ENCODE measurements at places on chromosomes 7 and 10.

DNA sequence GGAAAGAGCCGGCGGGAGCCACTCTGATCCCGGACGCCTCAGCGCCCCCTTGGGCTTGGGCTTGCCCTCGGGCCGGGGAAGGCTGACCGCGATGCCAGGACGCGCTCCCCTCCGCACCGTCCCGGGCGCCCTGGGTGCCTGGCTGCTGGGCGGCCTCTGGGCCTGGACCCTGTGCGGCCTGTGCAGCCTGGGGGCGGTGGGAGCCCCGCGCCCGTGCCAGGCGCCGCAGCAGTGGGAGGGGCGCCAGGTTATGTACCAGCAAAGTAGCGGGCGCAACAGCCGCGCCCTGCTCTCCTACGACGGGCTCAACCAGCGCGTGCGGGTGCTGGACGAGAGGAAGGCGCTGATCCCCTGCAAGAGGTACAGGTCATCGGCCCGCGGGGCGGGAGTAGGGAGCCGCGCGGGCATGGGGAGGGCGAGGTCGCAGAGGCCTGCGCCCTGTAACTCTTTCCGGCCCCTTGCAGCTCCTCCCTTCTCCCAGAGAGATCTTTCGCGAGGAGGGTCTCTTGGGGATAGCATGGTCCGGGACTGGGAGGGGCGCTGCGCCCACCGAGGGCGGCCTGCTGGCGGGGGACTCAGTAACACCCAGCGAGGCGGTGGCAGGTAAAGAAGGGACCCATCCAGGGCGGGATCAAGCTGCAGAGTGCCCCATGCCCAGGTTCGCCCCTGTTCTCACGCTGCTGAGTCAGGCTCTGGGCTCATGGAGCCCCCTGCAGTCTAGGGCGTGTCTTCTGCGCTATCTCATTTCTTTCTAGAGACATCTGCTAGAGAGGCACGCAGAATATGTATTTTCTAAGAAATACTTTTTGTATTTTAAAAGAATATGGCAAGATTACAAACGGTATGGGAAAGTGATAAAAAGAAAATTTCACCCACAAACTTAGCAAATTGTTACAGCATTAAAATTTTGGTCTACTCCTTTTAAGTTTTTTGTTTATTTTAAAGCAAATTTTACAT, 687 bp downstream of the EPDR1 start:
- peak; percentile 64 for DNase-seq

DNA sequence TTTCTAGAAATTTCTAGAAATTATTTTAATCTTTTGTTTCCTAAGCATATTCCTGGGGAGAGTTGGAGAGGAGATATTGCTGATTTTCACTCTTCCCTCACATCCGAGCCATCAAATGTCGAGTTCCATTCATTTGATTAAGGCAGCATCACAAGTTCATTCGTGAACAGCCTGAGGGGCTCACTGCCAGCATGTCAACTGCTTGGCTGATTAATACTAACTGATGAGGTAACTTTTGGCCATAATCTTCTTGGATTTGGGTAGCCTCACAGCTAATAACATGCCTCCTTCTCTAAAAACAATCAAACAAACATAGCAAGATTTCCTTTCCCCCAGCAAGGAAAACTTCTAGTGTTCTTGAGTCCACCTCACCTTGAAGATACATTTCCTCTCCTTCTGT, 87.1 kb upstream of the AFAP1L2 start:
- no peak for DNase-seq

DNA sequence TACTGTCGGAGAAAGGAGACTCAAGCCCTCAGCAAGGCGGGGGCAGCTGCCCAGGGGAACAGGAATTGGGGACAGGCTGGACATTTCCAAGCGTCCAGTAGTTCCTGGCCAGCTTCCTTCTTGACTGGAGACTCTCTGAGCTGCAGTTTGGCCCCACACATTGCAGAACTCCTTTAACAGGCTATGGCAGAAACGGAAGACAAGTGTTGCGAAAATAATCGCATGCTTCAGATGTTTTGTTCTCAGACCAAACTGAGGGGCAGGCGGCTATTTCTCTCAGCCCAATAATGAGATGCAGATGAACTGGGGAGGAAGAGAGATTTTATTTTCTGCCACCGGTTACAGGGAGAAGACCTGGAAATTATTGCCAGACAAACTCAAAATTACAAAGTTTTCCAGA, 88.0 kb upstream of the PFKP start:
- DNase-seq: no peak

GRCh38 chr7:35792873-35793489, 7.9 kb upstream of the SEPTIN7 start:
- peak; percentile 32 for DNase-seq

- DNase-seq: no peak
Observed at GRCh38 chr10:26779176-26779860, 81.4 kb downstream of the ABI1 start.

DNA sequence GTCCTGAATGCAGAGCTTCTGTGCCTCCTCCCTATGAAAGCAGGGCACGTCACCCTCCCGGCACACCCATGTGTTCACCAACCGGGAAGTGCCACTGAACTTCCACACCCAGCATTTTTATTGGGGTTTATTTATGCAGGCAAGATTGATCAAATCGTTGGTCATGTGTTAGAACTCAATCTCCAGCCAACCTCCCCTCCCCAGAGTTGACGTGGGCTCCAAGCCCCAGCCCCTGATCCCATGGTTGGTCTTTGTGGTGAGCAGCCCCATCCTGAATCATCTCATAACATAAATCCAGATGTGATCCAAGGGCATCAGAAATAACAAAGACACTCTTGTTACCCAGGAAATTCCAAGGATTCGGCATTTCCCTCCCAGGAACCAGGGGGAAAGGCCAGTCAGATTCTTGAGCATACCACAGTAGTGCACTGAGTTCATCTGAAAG, 151.2 kb downstream of the TPST1 start:
- peak; percentile 92 for DNase-seq

GRCh38 chr7:15749631-15750030, 63.1 kb upstream of the MEOX2 start:
- DNase-seq: no peak

GRCh38 chr7:106064316-106064715, 47.8 kb downstream of the SYPL1 start:
- no peak for DNase-seq

DNA sequence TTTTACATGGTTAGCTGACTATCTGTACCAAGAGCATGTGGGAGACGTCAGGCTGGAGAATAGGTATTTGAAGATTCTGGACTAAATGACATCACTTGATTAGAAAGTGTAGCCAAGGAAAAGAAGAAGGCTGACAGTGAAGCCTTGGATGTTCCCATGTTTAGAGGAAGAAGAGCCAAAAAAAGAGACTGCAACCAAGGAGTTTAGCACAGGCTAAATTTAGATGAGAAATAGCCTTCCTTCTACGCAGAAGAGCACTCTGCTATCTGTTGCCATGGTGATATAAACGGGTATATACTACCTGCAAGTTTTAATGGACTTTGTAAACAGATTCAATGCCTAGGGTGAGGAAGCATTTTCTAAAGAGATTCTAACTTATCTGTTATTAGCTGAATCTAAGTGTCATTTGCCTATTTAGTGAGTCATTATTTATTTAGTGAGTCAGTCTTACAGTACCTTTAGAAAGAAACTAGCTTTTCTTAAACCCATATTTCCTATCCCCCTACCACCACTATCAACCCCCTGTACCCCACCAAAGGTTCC, 69.8 kb downstream of the CDK6 start:
- DNase-seq: peak; percentile 60

- DNase-seq: peak; percentile 45
Observed at GRCh38 chr10:70984986-70985722, 96.8 kb upstream of the PCBD1 start.

GRCh38 chr7:103065667-103066066, 8.9 kb downstream of the FBXL13 start:
- DNase-seq: peak; percentile 65

- no peak for DNase-seq
Observed at GRCh38 chr10:116159197-116159596, 113.8 kb downstream of the GFRA1 start.

GRCh38 chr7:19437446-19437845, 271.4 kb downstream of the POLR1F start:
- DNase-seq: no peak

DNA sequence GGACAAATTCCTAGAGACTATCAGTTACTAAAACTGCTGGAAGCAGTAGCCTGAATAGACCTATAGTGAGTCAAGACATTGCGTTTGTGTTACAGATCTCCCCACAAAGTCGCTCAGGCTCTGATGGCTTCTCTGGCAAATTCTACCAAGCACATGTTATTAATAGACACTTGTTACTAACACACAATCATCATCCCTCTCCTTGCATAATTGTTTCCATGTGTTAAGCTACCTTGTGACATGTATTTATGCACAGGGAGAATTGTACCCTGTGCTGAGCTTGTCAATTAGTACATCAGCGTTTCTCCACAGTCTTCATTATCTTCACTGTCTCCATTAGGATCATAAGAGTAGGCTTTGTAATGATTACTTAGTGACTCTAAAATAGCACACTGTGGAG, 31.2 kb downstream of the DYNC2I1 start:
- DNase-seq: peak; percentile 3

DNA sequence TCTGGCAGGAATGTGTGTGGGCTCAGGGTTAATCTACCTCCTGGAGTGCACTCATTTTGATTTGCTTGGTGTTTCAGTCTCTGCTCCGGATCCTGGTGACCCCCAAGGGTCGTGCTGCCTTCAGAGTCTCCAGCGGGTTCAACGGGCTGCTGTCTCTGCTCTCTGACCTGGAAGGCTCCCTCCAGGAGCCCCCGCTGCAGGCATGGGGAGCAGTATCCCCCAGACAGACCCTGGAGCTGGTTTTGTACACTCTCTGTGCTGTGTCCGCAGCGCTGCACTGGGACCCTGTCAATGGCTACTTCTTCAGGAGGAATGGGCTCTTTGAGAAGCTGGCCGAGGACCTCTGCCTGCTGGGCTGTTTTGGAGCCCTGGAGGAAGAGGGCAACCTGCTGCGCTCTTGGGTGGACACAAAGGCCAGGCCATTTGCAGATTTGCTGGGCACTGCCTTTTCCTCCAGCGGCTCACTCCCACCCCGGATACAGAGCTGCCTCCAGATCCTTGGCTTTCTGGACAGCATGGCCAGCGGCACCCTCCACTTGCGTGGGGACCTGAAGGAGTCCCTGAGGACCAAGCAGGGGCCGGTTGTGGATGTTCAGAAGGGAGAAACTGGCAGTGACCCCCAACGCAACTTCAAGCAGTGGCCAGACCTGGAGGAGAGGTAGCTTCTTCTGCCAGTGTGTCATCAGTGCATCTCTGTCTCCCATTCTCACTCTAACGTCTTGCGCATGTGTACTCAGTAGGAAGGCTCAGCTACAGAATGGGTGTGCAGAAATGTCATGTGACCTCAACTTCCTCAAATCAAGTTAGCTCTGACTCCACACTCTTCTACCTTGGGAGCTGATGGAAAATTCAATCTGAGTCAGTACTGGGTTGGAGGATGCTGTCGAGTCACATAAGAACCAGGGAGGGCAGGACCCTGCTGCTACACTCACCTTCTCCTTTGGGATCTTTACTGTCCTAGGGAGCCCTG, 58.5 kb downstream of the WDFY4 start:
- DNase-seq: no peak

- peak; percentile 14 for DNase-seq
Observed at GRCh38 chr7:131218727-131219128, 108.9 kb upstream of the MKLN1 start.

GRCh38 chr7:112058686-112059085, 147.5 kb downstream of the DOCK4 start:
- DNase-seq: no peak

GRCh38 chr7:91474074-91474473, 209.8 kb downstream of the FZD1 start:
- DNase-seq: no peak

GRCh38 chr10:131831561-131831960, 69.2 kb upstream of the PPP2R2D start:
- no peak for DNase-seq

DNA sequence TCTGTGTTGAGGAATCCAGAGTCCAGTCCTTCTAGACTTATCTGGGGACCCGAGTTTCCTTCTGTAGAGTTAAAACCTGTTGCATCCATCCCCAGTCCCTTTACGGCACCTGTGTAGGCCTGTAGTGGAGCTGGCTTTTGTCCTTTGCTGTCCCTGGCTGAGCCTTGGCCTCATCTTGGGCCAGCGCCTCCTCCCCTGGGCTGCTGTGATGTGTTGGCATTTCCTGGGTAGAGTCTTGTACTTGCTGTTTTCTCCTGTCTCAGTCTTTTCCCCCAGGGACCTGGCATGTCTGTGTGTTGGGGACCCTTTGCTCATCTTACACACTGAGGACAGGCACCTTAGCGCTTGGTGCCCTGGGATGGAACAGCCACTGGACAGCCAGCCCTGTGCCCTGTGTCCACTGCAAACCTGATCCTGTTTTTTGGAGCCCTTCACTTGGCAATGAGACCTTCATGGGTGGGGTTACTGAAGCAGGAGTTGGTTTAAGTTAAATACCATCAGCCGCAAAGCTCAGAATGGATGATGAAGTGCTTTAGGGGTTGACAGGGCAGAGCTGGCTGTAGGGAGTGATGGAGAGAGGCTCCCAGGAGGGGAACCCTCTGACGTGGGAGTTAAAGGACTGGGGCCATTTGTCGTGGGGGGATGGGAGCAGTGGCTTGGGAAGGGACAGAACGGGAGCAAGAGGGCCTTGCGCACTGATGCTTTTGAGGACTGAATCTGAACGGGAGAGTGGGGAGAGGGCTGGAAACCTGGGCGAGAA, 50.9 kb downstream of the CUX1 start:
- no peak for DNase-seq

GRCh38 chr10:34622945-34623344, 192.2 kb downstream of the PARD3 start:
- DNase-seq: no peak

DNA sequence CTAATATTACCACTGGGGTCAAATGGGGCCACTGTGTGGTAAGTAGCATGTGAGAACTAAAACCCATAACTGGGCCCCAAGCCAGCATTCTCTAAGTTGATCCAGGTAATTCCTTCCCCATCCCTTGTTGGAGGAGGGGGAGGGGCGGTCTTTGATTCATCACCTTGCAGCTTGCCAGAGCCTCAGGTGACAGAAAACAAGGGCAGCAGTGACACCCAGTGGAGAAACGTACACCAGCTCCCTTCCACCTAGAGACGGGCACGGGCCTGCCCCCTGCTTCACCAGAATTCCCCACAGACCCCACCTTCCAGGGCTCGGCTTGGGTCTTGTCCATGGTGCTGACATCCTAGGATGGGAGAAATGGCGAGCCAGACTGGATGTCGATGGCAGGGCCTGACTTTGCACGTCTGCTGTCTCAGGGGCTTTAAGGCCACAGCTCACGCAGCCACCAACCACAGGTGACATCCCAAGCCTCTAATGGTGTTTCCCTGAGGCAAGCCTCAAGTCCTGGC, 102.0 kb downstream of the STRA8 start:
- DNase-seq: peak; percentile 53

DNA sequence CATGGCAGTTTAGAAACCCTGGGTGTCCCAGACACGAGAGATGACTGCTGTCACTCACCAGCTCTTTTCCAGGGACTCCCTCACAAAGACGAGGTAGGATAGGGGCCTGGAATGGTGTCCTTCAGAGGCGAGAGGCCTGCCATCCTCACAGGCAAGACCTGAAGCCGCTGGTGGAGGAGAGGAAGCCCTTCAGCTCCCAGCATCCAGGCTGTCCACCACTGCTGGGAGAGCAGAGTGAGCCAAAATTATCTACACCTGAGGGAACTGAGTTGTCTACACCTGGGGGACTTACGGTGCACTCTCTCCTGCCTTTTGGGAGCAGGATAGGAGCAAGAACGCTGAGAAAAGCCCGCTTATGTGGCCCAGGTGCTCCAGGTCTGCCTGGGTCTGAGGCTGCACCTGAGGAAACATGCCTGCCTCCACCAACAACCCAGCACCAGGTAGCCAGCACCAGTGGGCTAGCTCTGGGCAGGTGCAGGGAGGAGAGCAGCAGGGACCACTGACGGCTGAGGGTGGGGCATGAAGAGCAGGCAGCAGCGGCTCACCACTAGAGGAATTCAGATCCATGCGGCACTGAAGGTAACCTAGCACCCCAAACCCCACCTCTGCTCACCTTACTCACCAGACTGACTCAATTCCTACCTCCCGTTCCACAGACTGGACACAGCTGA, 357.2 kb downstream of the SH2D4B start:
- no peak for DNase-seq
